ENCODE measurements at places on chromosomes 5 and 9.

DNA sequence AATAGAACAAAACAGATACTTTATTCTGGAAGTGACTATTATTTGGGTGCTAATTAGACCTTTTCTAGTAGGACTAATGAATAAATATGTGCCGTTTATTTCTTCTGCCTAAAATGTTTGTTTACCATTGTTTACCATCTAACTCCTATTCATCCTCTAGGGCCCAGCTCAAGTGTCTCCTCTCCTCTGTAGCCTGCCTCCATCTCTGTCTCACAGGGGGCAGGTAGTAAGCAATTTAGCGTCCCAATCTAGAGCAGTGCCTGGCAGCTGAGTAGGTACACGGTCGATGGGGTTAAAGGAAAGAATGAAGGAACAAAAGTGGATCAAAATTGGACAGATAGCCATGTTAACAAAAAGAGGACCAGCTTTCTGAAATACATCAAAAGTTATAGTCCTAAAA, 230.9 kb downstream of the SLF1 start:
- no peak for DNase-seq

- DNase-seq, result no peak
Measured at GRCh38 chr9:94905606-94906005, 179.1 kb downstream of the AOPEP start.

- DNase-seq, result no peak
Measured at GRCh38 chr5:129356846-129357245, 103.3 kb upstream of the ADAMTS19 start.

- no peak for DNase-seq
Measured at GRCh38 chr9:114035221-114035844, 42.8 kb downstream of the AMBP start.

DNA sequence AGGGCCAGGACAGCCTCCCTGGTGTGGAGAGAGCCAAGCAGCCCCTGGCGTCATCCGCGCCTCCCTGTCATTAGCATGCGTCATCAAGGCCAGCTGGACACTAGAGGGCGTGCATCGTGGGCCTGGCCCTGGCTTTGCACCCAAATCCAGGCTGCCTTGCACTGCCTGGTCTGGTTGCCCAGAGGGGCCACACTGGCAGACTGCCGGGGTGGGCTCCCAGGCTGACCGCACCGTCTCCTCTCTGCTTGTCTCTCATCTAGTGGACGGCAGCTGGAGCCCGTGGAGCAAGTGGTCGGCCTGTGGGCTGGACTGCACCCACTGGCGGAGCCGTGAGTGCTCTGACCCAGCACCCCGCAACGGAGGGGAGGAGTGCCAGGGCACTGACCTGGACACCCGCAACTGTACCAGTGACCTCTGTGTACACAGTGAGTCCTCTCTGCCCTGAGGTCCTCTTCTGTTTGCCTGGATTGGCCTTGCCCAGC, 29.0 kb downstream of the HK3 start:
- no peak for DNase-seq

GRCh38 chr5:56291079-56291643, 58.0 kb upstream of the ANKRD55 start:
- no peak for DNase-seq

DNA sequence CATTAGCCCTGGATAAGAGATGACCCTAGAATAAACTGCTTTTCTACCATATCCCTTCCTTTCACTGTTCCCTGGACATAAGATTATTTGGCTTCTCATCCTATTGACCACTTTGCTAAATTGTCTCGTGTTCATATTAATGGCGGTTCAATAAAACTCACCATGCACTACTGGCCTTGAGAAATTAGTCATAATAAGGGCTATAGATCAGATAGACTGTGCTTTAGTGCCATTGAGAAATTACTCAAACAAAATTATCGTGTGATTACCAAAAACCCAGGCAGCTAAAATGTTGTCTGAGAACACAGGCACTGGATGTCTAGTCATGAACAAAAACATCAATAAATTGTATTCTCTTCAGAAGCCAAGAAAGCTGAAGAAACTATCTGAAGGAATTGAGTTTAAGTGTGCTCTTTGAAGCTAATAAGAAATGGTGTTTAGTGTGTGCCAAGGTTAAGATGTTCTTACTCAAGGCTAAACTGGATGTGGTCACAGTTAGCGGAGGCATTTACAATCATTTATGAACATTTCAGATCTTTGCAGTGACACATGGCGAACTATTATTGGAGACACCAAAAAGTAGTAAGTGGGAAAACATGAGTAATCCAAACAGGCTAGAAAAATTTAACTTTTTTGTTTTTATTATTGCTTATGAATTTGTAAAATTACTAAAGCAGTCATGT, 460.4 kb upstream of the RORB start:
- DNase-seq, result no peak

Data from naive B cell (primary cell).